ENCODE measurements at places on chromosomes 11 and 22.

- DNase-seq, result no peak
Observed at GRCh38 chr11:19632499-19632834, 80.2 kb upstream of the NAV2 start.

- DNase-seq, result no peak
Observed at GRCh38 chr22:25199731-25200520, at the start of gene CRYBB3. TSS of gene CRYBB3 (plus strand) at chr22:25199858. CDS start at chr22:25201397, 1,539 bp downstream.

GRCh38 chr11:17683377-17684161 is 35.8 kb upstream of the MYOD1 start:
- no peak for DNase-seq

DNA sequence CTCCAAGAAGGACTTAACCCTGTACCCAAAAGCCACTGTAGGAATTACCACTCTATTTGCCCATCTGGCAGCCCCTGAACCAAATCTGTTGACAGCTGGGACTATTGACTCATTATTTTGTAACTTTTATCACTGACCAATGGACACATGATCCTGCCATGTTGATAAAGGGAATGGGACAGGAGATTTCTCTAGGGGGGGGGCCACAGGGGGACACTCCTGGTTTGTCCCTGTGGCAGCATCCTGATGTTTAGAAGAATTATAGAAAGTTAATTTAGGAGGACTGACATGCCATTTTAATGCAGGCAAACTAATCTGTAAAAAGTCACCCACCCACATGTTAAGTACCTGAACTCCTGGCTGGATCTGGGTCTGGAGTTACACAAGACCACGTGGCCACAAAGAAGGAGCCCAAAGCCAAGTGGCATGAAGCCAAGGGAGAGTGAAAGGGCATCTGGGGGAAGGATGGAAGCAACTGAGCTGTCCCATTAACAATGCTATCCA is 558.1 kb downstream of the ETS1 start:
- DNase-seq, result no peak

- no peak for DNase-seq
Observed at GRCh38 chr11:125952973-125953372, 7.1 kb downstream of the VSIG10L2 start.

- DNase-seq, result no peak
Observed at GRCh38 chr11:71504531-71504930, 22.5 kb upstream of the KRTAP5-7 start.

- DNase-seq, result no peak
Observed at GRCh38 chr22:32646476-32646875, 155.0 kb upstream of the TIMP3 start.

- no peak for DNase-seq
Observed at GRCh38 chr11:13927481-13927880, 35.0 kb upstream of the SPON1 start.

DNA sequence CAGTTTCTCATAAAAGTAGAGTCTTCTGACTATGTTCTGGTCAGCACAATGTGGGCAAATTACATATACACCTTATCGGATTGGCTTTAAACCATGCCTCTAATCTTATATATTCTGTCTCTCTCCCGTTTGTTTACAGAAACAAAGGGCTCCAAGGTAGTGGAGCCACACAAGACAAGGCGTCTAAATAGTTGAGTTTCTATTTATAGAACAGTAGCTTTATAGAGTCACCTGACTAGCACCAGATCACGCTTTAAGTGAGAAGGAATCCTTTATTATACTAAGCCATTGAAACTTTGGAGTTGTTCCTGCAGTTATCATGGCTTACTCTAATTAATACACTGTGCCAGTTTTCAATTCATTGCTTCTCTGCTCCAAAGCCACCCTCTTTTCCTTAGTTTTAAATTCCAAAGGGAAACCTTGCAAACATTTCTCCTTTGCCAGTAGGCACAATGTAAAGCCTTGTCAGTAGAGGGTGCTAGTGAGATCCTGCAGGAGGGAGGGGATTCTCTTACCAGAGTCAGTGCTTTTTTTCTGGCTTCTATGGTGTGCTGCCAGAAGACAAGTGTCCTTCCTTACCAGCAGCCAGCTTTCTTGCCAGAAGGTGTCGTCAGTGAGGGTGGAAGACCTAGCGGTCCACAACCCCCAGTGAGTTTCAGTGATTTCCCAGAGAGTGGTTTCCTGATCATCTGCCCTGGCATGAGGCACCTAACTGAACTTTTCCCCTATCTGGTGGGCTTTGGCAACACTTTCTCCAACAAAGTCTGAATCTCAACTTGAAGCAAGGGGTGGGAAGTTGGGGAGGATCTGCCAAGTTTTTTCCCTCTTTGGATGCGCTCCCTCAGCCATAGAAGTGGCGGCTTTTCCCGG is 71.7 kb downstream of the RAB38 start:
- peak; percentile 31 for DNase-seq

DNA sequence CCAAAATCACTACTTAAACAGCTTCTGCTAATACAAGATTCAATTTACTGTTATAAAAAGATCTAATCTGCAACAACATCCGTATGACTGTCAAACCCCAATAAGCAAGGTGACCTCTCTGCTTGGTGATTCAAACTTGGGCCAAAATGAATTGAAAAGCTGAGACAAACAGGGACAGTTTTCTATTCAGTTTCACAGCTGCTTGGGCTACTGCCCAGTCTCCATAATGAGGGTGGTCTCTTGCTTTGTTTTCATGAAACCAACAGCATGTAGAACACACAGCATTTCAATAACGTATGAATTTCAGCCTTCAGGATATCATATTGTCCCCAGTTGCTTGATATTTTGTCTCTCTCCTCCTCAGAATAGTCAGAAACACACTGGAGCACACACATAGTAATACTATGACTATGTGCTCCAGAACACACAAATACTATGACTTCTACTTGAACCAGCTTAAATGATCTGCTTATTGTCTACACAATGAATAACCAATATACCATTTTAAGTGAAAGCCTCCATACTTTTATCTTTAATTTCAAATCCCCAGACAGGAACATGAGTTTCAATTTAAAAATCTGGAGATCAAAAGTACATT is 285.0 kb downstream of the TTC28 start:
- DNase-seq, result no peak

GRCh38 chr22:50178871-50179869 is 6.5 kb upstream of the TRABD start:
- DNase-seq, result no peak

- DNase-seq, result no peak
Observed at GRCh38 chr11:33291004-33291777, 34.0 kb downstream of the HIPK3 start.

- no peak for DNase-seq
Observed at GRCh38 chr22:48823941-48824340, 1003.7 kb downstream of the BRD1 start.

- no peak for DNase-seq
Observed at GRCh38 chr11:34461215-34461614, 22.5 kb downstream of the CAT start.

GRCh38 chr11:14255238-14255534 is 103.8 kb downstream of the RRAS2 start:
- DNase-seq, result no peak

GRCh38 chr11:37505406-37505805 is 907.4 kb upstream of the RAG2 start:
- no peak for DNase-seq

DNA sequence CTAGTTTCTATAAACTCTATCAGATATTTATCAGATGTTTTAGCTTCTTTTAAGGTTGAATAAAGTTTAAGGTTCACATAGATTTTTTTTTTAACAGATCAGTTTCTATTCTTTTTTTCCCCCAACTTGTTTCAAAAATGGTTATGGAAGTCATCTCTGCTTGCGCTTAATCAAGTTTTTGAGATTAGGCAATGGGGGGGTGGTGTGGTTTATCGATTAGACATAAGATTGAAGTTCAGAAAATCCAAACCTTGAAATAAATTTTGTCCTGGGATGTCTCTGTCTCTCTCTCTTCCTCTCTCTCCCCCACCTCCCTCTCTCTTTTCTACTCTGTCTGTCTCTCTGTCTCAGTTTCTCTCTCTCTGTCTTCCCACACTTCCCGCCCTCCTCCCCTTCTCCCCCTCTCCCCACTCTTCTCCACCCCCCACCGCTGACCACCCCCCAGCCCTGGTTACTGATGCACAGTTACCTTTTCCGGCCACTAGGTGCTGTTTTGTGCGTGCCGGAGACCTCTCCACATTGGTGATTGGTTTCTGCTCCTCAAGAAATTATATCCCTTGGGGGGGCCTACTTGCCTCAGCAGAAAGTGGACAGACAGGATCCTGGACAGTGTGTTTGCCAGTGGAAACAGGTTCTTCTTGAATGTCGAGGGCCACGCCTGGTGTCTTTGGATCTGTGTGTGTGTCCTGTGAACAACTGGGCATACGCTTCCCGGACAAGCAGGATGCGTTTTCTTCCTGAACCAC is 29.7 kb upstream of the ANO1 start:
- no peak for DNase-seq

- DNase-seq, result no peak
Observed at GRCh38 chr11:103367650-103368049, 258.4 kb downstream of the DYNC2H1 start.

- no peak for DNase-seq
Observed at GRCh38 chr22:44584256-44584902, 86.3 kb upstream of the RTL6 start.

DNA sequence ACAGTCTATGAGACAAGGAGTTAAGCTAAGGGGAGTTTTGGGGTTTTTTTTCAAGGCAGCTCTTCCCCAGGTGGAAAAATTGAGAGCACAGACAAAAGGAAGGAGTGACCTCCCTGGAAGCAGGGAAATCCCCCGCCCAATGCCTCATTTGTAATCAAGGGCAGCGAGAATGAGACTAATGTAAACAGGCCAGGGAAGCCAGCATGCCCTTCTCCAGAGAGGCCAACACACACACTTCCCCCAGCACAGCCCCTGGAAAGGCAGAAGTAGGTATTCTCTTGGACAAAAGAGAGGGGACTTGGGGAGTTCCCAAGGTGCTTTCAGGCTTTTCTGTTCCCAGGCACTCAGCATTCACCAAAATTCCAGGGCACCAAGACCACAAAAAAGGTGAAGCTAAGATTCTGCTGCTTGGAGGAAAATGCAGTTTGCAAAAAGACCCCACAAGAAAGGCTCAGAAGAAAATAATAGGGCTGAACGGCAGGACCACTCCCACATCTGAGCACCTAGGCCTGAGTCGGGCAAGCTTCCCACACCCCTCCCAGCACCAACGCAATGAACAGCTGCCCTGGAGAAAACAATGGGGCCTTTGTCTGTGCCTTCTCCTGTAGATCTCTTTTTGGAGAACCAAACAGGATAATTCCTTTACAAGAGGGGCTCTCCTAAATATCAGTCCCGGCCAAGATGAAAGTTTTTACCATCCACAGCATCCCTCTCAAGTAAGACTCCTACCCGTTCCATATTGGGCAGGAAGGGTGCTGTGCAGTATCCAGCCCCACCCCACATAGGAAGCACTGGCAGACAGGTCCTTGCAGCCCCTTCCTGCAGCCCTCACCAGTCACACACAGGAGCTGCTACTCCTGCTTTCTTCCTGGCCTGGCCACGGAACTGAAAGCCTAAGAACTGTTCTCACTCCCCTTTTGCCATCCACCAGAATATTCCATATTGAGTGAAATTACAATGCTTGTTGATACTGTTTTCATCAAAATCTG is 70.7 kb upstream of the AKIP1 start:
- DNase-seq, result peak; percentile 35

GRCh38 chr11:129440028-129440713 is 64.5 kb downstream of the BARX2 start:
- no peak for DNase-seq

DNA sequence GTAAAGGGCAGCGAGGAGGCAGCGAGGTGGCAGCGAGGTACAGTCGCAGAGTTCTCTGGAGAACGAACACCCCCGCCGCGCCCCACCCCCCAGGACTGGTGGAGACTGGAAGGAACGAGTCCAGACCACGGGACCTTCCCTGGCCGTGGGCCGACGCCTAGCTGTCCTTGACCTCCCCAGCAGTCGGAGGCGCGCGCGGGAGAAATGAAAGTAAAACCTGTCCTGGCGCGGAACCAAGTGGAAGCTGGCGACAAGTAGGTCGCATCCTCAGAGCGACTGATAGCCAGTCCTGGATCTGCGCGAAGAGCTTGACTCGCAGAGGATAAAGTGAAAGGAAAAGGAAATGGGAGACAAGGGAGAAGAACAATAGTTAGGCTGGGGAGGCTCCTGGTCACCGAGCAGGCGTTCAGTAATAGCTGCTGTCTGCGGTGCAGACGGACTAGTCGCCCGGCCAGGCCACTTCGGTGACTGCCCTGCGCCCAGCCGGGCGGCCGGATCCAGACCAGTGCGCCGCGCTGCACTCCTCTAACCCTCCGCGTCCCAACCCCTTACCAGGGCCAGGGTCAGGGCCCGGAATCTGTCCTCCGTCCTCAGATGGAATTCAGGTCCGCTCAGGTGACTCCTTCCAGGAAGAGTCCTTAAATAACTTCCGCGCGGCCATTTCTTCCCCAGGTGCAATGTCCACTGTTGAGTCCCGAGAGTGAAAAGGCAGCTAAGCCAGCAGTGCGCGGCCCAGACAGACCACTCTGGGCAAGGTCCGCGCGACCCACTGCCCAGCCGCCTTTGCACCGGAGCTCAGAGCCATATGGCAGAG is 1.9 kb upstream of the ADM start:
- DNase-seq, result peak; percentile 62

DNA sequence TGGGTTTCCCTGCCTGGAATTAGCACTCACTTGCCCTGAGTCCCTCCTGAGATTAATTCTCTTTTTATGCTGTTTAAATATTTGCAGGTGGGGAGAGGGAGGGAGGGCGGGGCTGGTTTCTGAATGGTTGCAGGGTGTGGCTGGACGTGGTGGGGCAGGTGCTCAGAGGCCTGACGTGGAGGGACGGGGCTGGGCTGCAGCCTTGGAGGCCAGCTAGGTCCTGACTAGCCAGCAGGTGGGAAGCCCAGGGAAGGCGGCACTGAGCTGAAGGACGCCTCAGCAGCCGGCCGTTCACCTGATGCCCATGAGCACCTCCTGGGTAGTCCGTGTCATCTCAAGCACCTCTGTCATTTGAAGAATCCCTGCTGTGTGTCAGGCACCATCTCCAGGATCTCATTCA is 21.3 kb downstream of the SGSM1 start:
- no peak for DNase-seq

- DNase-seq, result no peak
Observed at GRCh38 chr22:44793506-44794172, 41.3 kb downstream of the ARHGAP8 start.

DNA sequence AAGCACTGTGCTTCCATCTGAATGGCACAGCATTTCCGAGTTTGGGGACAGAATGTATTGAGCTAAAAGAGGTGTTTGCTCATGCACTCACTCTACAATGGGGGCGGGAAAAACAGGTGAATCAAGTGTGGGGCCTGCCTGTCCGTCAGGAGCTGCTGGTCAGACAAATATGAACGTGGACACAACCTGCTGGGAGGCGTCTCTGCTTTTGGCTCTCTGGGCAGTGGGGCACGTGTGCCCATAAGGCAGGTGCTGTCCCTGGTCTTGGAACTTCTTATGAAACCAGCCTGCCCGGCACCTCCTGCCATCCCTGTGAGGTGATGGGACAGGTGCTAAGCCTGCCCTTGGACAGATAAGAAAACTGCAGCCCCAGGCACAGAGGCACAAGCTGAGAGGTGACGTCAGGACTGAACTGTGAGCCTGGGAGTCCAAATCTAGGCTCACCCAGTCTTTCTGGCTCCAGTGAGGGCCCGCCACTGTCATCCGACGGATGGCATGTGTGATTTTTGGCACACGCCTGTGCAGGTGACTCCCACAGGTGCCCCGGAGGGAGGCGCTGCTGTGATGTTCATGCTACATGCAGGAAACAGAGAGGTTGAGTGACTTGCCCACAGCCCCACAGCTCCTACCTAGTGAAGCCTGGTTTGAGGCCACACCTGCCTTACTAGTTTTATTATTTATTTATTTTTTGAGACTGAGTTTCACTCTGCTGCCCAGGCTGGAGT is 51.6 kb downstream of the SMIM38 start:
- no peak for DNase-seq

Measured in activated T-cell treated with anti-CD3 and anti-CD28 coated beads, Interleukin-2, amount 50 U/mL, for 48 hours (primary cell).